ENCODE measurements at places on chromosomes 2 and 18.

DNA sequence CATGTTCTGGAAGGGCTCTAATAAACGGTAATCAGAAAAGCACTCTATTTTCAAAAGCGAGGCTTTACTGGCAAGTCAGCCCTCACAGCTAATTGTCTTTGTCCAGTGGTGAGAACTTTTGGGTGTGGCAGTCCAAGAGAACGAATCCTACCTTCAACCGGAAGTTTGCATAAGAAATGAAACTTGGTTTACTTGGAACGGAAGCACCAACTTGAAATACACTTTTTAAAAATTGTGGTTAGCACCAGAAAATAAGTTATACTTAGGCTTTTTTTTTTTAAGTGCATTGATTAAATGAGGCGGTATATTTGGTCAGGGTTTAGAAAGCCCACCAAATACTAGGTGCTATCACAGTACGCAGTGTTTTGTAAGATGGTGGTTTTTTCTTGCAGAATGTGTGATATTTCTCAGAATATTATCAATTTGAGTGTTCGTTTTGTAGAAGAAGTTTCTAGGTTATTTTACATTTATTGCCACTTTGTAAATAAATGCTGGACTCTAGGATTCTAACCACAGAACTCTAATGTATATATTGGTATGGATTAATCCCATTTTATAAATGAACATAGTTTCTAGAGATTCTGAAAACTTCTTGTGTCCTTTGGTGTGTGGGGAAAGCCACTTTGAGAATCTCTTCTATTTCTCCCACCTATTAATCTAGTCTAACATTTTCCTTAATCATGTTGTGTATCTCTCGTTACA is 1.2 kb downstream of the MYL12A start:
- no peak for DNase-seq

GRCh38 chr2:18425210-18425703 is 135.2 kb downstream of the RDH14 start:
- no peak for DNase-seq

- DNase-seq: peak; percentile 85
These were observed 91.7 kb upstream of the TRIB2 start for GRCh38 chr2:12624905-12625598.

- no peak for DNase-seq
These were observed 12.2 kb downstream of the HES6 start for GRCh38 chr2:238227587-238228032.

DNA sequence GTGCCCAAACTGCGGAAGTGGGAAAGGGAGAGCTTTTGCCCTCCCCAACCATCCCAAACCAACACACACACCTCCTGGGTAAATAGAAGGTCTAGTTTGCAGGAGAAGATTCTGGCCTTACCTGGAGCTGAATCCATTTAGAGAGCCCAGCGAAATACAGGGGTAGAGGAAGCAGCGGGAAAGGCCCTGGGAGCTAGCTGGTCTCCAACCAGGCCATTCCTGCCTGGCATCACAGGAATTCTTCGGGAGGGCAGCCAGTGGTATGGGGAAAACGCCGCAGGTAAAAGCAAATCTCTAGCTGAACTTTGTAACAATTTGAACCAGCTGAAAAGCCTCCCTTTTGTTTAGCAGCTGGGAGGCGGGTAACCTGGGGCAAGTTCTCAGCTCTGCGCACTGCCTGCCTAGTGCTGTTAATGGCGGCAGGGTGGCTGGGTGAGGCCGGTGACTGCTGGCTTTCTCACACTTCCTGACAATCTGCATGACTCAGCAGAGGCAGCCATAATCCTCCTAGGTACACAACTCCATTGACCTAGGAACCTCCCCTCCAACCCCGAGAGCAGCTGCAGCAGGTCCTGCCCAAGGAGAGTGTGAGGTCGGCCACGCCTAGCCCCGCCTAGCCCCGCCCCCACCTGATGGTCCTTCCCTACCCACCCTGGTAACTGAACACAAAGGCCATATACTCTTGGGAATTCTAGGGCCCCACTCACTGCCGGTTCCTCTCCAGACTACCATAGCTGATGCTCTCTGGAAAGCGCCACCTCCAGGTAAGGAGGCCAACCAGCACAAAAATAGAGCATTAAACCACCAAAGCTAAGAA is 483.8 kb upstream of the REG3G start:
- peak; percentile 82 for DNase-seq

DNA sequence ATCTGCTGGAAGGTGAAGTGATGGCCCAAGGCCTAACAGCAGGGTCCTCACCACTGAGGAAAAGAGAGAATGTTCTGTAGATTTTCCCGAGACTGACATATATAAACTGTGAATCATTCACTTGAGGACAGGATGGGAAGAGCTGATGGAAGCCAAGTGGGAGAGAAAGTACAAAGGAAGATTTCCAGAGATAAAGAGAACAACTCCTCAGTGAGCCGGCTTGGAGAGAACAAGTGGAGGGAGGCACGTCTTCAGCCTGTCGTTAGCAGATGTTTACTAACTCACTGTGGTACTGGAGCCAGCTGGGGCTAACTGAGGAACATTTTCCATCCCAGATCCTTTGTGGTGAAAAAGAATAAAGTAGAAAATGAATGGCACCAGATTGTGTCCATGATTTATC is 552.9 kb upstream of the TNP1 start:
- DNase-seq: peak; percentile 61

DNA sequence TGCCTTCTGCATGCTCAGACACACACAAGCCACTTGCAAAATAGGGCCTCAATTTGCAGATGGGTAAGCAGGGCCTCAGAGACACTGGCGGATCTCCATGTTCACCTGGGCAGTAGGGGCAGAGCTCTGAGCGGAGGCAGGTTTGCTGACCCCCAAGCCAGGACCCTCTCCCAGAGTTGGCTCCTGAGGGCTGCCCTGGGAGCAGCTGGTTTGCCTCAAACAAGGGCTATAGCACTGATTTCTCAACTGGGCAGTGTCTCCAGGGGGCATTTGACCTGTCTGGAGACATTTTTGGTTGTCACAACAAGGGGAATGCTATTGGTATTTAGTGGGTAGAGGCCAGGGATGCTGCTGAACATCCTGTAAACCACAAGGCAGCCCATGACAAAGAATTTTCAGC is 11.6 kb downstream of the GLI2 start:
- DNase-seq: peak; percentile 55

- DNase-seq: no peak
These were observed 801.6 kb upstream of the POU3F3 start for GRCh38 chr2:104052356-104052755.

DNA sequence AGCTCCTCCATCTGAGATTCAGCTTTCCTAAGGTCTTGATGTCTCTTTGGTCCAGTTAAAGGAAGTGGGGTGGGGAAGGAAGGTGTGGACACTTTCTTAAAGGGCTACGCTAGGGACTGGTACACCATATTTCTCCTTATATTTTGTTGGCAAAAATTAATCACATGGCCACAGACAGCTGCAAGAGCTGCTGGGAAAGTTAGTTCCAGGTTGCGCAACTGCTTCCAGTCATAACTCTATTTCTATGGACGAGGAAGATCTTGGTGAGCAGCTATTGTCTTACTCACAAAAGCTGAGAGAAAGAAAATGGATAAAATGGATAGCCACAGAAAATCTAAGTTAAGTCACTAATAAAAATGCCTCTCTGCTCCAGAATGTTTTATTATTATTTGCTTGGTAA is 60.7 kb upstream of the PPM1B start:
- DNase-seq: no peak

- no peak for DNase-seq
These were observed 6.6 kb downstream of the FOSL2 start for GRCh38 chr2:28399289-28399688.

DNA sequence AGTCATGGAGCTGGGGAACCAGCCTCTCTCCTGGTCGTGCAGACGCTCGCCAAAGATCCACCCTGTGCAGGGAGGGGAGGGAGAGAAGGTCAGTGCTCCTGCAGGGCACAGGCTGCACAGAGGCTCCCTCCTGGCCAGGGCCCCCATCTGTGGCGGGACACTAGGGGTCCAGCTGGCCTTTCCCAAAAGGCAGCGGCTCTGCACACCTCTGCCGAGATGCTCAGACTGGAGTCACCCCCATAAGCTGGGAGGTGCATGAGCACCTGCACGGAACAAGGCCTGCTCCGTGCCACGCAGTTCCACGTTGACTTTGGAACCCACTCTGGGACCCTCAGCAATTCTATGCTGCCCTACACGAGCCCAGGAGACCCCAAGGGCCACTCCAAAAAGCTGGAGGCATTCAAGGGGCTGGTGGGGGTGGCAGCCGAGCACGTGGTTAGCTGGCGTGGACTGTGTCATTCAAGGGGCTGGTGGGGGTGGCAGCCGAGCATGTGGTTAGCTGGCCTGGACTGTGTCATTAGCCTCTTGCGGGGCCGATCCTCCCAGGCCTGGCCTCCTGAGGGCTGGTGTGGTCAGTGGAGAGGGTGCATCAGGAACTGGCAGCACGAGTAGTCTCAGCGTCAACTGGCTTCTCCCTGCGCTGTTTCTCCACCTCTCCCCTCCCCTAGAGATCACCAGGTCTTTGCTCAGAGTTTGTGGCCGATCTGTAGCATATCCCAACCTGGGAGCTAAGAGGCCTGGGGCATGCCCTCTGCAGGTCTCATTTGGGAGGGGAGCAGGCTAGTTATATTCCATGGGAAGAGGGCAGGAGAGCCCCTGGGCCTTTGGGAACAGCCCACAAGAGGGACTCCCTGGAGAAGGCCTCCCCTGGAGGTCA is 9.8 kb downstream of the SNORC start:
- DNase-seq: peak; percentile 57

GRCh38 chr18:54852780-54853675 is 24.8 kb downstream of the RAB27B start:
- no peak for DNase-seq

DNA sequence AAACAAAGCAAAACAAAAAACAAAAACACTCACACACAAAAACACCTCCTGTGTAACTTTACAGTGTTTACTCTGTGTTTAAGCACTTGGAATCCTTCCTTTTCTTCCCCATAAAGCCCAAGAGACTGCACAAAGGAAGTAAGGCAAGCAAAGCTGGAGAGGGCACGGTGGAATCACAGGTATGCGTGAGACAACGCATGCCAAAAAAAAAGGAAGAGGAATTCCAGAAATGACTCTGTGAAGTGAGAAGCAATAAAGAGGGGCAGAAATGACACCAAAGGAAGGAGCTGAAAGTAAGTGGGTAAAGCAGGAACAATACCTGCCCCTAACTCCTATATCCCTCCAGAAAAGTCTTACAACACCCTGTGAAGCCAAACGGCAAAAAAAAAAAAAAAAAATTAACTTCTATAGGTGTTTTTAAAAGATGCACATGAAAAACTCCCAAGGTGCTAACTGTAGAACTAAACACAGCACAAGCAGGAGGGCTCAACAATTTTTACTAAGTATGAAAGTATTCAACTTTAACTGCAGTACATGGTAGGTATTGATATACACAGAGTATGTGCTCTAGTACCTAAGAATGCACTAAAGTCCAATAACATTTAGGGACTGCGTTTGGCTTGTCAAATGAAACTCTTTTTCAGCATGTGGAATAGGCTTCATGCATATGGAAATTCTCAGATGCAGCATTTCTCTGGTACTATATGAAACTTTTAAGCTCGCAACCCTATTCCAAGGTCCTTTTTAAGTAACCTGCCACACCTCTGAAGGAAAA is 9.1 kb downstream of the RND3 start:
- peak; percentile 78 for DNase-seq

GRCh38 chr2:95082477-95082876 is 39.1 kb downstream of the MRPS5 start:
- no peak for DNase-seq

DNA sequence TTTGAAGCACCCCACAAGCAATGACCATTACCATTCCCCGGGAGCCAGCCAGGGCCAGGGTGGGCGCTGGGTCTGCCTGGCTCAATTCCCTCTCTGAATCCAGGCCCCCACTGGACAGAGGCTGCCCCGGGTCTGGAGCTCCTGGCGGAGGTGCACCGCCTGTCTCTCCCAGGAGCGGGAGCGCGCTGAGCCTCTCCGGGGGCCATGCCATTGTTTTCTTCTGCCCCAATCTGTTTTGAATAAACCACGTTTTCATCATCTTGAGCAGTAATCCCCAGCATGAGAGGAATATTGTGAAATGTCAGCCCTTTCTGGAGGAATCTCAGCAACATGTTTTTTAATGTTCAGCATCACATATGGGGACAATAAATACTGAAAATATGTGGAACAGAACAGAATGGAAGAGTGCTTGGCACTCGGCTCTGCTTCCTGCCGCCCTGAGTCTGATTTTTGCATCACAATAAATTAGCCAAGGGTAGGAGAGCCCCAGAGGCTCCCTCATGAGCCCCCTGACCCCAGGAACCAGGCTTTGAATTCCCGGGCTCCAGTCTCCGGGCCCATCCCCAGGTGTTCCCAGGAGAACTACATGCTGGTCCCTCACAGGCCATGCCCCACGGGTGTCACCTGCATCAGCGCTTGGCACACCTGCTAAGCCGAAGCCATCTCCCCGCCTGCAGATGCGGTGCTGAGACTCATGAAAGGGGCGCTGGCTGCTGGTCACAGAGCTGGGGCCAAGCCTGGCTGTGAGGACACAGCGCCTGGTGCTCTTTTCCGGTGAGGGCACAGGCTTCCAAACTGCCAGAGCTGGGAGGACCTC is 88.8 kb downstream of the INHBB start:
- peak; percentile 42 for DNase-seq

GRCh38 chr2:30310955-30311354 is 79.6 kb downstream of the LBH start:
- DNase-seq: no peak

DNA sequence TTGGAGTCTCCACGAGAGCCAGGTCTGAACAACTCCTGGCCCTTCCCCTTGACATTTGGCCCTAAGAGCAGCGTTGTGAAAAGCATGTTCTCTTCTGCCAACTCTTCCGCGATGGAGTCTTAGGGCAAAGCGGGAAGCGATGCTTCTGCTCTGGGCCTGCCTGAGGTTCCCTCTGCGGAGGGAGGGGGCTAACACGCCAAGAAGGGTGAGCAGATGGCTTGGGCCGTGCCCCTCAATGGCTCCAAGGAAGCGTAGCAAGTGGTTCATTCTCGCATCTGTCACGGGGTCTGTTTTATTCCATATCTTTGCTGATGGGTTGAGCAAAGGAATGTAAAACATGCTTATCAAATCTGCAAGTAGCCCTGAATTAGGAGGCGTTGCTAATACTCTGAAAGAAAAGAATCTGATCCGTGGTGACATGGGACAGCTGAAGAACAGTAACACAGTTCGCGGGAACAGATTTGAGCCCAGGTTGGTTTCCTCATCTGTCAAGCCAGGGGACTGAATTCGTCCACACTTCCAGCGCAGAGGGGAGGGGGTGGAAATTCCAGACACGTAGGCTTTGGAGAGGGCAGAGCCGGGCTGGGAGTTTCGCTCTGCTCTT is 38.0 kb downstream of the DNMT3A start:
- no peak for DNase-seq

DNA sequence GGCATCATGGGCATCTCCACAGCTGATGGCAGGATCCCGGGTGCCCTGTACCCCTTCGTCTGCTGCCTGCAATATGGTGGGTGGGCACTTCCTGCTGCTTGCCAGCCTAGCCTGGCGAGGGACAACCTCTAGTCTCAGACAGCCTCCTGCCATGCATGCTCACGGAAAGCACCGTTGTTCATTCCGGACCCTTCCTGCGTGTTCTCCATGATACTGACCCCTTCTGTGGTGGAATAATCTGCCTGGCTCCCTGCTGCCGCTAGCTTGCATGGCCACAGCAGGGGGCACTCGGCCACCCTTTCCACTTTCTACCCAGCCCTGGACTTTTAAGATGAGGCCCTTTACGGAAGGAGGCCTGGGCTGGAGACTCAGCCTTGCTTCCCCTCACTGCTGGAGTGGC is 12.0 kb downstream of the PCARE start:
- DNase-seq: no peak

All from islet precursor cell (in vitro differentiated cells).